ENCODE measurements at places on chromosomes 1 and 21. TPM values are rescaled to one million over a fixed set of nuclear protein-coding genes. Genes with fewer than 3 reads are reported as not detected.

- peak overlapping the region; percentile 97 for H3K27ac ChIP-seq
- peaks cover 45% of the 10 kb centered on the region for H3K4me1 ChIP-seq
- H3K36me3 ChIP-seq = no peaks in the 10 kb centered on the region
Observed at GRCh38 chr1:119674111-119674526, 26.1 kb upstream of the ZNF697 start.

- no peak for DNase-seq
- H3K27me3 ChIP-seq = no peaks in the 10 kb centered on the region
- H3K27ac ChIP-seq = no peak overlapping the region
- no peak overlapping the region for H3K4me3 ChIP-seq
- no peaks in the 10 kb centered on the region for H3K4me1 ChIP-seq
- H3K36me3 ChIP-seq = no peaks in the 10 kb centered on the region
Observed at GRCh38 chr1:107449326-107449725, 308.5 kb downstream of the NTNG1 start.

- H3K36me3 ChIP-seq = no peaks in the 10 kb centered on the region
- DNase-seq = peak; percentile 88
Observed at GRCh38 chr1:17276568-17276967, 27.7 kb downstream of the PADI3 start.

MATN1 gene
- 0.37 TPM for total RNA-seq

DNA sequence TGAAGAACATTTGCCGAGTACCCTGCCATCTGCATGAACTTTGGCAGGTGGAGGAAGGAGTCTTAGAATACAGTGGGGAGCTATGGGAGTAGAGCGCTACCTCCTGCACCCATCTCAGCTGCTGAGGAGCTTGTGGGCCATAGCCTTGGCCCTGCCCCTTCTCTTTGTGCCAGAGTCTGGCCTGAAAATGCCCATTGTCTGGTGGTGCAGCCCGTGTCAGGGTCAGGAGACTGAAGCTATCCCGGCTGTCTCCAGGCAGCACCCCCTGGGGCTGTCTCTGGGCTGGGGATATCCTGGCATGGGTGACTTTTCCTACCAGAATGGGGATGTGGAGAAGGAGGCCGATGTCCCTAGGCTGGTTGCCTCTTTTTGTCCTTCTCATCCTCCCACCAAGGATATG lies 7.3 kb downstream of the IPO13 start:
- no peaks in the 10 kb centered on the region for H3K36me3 ChIP-seq
- H3K27me3 ChIP-seq = no peaks in the 10 kb centered on the region
- H3K27ac ChIP-seq = no peak overlapping the region
- no peak overlapping the region for H3K4me3 ChIP-seq
- H3K4me1 ChIP-seq = no peaks in the 10 kb centered on the region

GRCh38 chr1:176656257-176656995 lies 193.5 kb downstream of the PAPPA2 start:
- H3K4me3 ChIP-seq = no peak overlapping the region
- no peaks in the 10 kb centered on the region for H3K27me3 ChIP-seq
- no peak overlapping the region for H3K27ac ChIP-seq
- H3K36me3 ChIP-seq = no peaks in the 10 kb centered on the region
- DNase-seq = no peak

GRCh38 chr1:192749349-192749748 lies 59.5 kb upstream of the RGS2 start:
- H3K36me3 ChIP-seq = no peaks in the 10 kb centered on the region
- peaks cover 19% of the 10 kb centered on the region for H3K4me1 ChIP-seq
- H3K27me3 ChIP-seq = no peaks in the 10 kb centered on the region
- no peak overlapping the region for H3K4me3 ChIP-seq

ADAMTS1 gene
- 0.26 TPM for total RNA-seq

DNA sequence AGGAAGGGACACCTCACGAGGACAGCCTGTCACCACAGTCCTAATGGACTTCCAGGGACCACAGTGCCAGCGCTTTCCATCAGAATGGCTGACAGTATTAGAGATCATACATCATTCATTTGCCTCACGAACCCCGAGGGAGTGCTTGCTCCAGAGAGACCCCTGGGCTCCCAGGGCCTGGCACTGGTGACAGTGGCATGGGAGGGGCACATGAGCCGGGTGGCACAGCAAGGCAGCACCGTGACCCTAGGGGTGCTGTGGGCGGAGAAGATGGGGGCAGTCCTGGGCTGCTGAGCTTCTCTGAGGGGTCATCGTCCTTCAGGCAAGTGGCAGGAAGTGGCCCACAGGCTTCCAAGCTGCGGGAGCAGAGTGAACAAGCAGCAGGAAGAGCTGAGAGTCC lies 16.4 kb upstream of the TSPEAR start:
- DNase-seq = no peak
- H3K4me1 ChIP-seq = no peaks in the 10 kb centered on the region
- H3K27me3 ChIP-seq = peaks cover 73% of the 10 kb centered on the region
- H3K4me3 ChIP-seq = no peak overlapping the region
- no peak overlapping the region for H3K27ac ChIP-seq

DNA sequence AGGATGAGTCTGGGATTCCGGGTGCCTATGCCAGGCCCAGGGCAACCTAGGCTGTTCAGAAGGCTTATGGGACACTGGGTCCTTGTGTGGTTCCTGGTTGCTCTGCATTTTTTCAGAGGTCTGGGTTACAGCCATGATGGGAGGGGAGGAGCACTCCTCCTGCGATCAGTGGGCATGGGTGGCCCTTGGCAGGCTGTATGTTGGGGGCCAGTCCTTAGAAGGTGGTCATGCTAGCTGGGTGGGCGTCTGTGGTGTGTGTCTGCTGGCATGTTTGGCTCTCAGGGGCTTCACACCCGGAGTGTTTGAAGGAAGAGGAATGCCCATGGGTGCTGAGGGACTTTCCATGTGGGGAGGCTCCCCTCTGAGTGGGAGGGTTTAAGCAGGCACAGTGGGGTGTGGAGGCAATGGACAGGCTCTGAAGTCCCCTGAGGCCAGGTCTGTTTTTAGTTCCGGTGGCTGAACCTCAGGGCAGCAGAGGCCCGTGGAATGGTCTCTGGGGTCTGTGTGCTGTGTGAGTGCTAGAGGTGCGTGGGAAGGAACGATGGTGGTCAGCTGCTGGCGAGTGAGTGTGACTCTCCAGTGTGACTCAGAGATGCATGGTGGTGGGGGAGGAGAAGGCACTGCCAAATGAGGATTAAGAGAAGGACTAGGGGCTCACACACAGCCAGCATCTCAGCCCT lies 25.3 kb downstream of the CACNA1E start:
- no peak overlapping the region for H3K27ac ChIP-seq
- DNase-seq = no peak
- H3K4me3 ChIP-seq = no peak overlapping the region

SYTL1 gene
- 49.8 TPM for total RNA-seq

- peaks cover 6% of the 10 kb centered on the region for H3K4me1 ChIP-seq
- H3K27me3 ChIP-seq = no peaks in the 10 kb centered on the region
- no peak overlapping the region for H3K4me3 ChIP-seq
- H3K36me3 ChIP-seq = no peaks in the 10 kb centered on the region
Observed at GRCh38 chr1:168453056-168453455, 90.7 kb downstream of the XCL2 start.

LCE5A gene
- not detected for total RNA-seq

DNA sequence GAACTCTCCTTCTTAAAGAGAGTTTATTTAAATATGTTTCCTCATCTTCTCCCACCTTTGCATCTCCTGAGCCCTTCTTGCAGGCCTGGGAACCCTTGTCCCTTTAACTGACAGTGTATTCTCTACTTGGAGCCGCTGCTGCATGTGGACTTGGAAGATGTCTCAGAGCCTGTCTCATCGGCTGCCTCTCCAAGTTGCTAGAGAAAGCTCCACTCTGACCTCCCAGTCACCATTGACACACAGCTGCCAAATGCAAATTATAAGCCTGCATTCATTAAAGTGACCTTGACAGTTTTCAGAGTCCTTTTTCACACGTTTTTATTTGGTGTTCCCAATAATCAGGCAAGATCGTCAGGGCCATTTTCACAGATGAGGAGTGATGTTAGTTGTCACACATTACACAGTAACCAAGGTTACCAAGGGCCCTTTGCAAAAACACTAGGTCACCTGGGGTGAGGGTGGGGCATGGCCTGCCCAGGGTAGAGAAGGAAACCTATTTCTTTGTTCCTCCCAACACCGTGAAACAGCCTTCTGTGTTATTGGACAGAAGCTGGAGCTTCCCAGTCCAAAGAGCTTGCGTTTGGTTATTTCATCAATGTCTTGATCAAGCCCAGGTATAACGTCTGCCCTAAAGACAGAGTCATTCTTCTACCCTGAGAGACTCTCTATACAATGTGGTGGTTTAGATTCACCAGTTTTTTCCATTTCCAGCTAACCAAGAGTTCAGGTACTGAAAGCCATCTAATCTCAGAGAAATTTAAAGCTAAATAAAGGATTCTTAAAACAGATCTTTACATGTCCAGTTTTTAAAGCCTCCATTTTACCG lies 164.1 kb downstream of the GALNT2 start:
- no peak overlapping the region for H3K4me3 ChIP-seq
- H3K36me3 ChIP-seq = 0 out of 2 replicates have a peak, but pooled peaks cover under 1% of the 10 kb centered on the region
- no peak overlapping the region for H3K27ac ChIP-seq
- no peaks in the 10 kb centered on the region for H3K4me1 ChIP-seq
- no peaks in the 10 kb centered on the region for H3K27me3 ChIP-seq

DNA sequence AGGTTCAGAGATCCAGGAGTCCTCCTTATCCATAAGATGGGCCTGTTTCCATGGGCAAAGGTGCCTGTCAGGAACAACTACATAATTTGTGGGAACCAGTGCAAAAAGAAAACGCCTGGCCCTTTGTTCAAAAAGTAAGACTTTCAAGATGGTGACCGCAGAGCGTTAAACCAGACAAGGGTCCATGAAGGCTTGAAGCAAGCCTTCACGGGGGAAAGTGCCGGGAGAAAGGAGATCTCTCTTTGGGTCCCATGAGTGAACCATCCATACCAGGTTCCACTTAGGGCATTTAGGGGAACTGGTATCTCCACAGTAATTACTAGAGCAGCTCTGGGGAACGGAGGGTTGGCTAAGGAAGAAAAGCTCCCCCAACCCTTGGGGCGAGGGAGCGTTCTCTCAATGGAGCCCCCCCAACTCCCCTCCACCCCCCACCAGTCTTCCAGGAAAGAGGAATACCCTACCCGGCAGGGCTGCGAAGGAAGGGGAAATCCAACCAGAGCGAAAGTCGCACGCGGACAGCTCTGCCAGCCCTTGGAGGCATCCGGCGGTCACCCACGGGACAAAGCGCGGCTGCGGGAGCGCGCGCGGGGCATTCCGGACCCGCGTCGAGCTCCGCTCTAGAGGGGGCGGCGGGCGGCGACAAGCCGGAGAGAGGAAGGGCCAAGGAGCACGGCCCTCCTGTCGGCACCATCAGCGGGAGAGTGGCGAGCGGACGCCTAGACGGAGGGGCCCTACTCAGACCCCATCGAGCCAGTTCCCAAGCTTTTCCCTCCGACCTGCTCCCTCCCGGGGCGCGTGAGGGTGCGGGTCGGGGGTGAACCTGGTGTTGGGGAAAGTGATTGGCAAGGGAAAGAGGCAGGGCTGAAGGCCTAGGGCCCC lies 687 bp upstream of the RASSF5 start:
- no peak for DNase-seq
- no peak overlapping the region for H3K27ac ChIP-seq
- no peaks in the 10 kb centered on the region for H3K36me3 ChIP-seq
- H3K4me1 ChIP-seq = peaks cover 63% of the 10 kb centered on the region
- peak overlapping the region; percentile 69 for H3K4me3 ChIP-seq

HSD3B1 gene
- total RNA-seq = not detected

DNA sequence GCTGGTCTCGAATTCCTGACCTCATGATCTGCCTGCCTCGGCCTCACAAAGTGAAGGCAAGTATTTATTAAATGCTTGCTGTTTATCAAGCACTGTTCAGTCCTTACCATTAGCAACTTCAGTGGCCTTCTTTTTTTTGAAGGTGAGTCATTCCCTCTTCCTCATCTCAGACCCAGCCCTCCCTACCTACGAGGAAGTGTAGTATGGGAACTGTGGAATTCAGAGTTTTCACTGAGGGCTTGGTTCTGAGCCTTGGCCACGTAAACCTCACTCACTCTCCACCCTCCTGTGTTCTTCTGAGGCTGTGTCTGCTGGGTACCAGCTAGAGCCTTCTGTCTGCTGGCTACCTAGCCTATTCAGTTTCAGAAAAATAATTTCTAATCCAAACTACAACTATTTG lies 218.3 kb upstream of the SGIP1 start:
- DNase-seq = peak; percentile 55
- no peaks in the 10 kb centered on the region for H3K4me1 ChIP-seq
- no peaks in the 10 kb centered on the region for H3K36me3 ChIP-seq
- no peak overlapping the region for H3K4me3 ChIP-seq
- H3K27me3 ChIP-seq = no peaks in the 10 kb centered on the region
- peak overlapping the region; percentile 8 for H3K27ac ChIP-seq
